ENCODE measurements at places on chromosomes 13 and 19.

- no peak for DNase-seq
Measured at GRCh38 chr19:19409631-19410030, 4.2 kb downstream of the GATAD2A start.

DNA sequence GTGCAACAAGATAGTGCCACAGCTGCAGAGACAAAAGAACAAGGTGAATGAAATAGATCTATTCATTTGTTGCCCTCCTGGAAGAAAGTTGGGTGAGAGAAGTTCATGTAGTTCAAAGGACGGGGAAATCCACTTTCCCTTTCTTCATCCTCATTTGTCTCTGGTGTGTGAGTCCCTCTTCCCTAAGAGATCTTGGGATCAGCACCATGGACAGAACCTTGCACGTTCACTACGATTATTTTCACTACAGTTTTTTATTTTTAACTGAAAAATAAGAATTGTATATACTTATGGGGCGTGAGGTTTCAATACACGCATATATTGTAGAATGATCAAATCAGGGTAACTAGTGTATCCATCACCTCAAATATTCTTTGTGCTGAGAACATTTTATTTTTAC lies 29.2 kb downstream of the NLRP5 start:
- DNase-seq, result no peak

- no peak for DNase-seq
Measured at GRCh38 chr13:73401769-73402168, 343.0 kb downstream of the KLF5 start.

DNA sequence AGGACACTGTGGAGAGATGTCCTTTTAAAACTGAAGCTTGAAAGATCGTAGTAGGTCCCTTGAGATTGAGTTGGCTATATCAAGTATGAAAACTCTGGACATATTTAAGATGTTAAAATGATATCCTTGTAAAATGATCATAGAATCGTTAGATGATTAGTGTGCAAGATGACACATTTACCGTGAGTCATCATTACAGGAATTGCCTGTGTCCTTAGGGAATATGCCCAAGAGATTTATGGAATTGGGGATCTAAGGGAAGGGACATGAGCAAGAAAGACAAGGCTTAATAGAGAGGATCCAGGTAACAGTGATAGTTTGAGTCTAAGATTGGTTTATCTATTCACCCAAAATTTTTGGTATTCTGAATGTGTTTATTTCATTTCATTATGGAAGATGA lies 233.7 kb downstream of the GPC5 start:
- DNase-seq, result no peak

GRCh38 chr19:18778076-18778389 lies 13.1 kb downstream of the COMP start:
- no peak for DNase-seq

DNA sequence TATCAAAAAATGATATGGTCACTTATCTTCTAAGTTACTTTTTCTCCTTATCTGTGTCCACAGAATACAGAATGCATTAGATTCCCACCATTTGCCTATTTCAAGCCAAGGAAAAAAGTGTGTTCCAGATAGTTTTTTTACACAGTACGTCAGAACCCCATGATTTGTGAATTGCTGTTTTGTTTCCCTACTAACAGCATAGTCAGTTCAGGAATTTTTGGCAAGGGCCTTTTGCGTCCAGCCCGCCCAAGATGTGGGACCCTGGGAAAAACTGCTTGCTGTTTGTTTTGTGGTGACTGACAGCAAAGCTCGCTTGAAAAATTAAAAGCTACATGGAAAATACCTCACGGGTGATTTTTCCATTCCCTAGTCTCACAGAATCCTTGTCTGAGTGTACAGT lies 20.4 kb upstream of the FAM216B start:
- no peak for DNase-seq

GRCh38 chr13:77892491-77892890 lies 26.1 kb downstream of the EDNRB start:
- no peak for DNase-seq

GRCh38 chr19:56161534-56161933 lies 14.3 kb upstream of the GALP start:
- DNase-seq, result no peak

GRCh38 chr19:54029930-54030490 lies 33.7 kb downstream of the VSTM1 start:
- DNase-seq, result peak; percentile 31

GRCh38 chr13:50205581-50205980 lies 190.3 kb downstream of the KCNRG start:
- DNase-seq, result no peak
